ENCODE measurements at places on chromosomes 6 and 20.

- DNase-seq: no peak
These were observed 390.2 kb downstream of the UTRN start for GRCh38 chr6:144675231-144675861.

- no peak for DNase-seq
These were observed at the start of gene SLC17A2 for GRCh38 chr6:25930532-25931410. Gene SLC17A2, minus strand, starts transcription at chr6:25930691. Its CDS starts 4,895 bp downstream, at chr6:25925796.

GRCh38 chr20:41047279-41047974 lies 18.8 kb downstream of the TOP1 start:
- no peak for DNase-seq

- no peak for DNase-seq
These were observed 243.5 kb upstream of the PREP start for GRCh38 chr6:105646391-105646867.

DNA sequence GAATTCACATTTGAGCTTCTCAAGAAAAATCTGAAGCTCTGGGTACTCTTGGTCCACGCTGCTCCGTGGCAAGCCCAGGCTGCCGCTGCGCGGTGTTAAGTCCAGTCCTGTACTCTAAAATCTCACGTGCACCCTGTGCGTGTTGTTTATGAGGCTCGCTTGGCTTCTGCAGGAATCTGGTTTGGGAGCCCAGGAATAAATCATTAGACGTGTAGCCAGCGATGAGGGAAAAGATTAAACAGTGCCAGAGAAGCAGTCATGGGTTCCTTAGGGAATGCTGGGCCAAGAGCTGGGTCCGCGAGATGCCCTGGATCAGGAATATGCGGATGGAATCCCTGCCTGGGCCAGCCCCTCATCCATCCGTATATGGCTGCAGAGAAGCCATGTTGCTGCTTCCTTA lies 87.3 kb downstream of the KCNB1 start:
- DNase-seq: no peak

- no peak for DNase-seq
These were observed 55.7 kb upstream of the PRND start for GRCh38 chr20:4666001-4666479.

DNA sequence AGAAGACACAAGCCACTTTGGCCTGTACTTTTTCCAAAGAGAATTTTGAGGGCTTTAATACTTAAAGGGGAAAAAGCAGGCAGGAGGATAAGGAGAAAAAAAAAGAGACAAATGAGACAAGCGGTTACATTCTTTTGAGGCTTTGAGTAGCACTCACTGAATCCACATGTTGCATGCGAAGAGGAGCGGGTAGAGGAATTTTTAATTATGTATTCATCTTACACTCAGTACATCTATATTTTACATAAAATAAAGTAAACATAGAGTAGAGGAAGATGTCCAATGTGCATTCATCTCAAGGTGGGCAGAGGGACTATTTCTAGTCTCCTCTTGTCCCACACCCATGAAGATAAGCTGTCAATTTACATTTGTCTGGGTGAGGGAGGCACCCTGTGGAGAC lies 266.9 kb downstream of the CD109 start:
- no peak for DNase-seq

DNA sequence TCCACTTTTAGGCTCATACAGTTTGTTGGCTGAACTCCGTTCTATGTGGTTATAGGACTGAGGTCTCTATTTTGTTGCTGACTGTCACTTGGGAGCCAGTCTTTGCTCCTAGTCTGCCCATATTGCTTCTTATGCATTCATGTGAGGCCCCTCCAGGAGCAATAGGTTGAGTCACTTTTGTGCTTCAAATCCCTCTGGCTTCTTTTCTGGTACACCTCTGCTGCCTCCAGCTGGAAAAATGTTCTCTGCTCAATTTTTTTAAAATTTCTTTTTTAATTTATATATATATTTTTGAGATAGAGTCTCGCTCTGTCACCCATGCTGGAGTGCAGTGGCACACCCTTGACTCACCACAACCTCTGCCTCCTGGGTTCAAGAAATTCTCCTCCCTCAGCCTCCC lies 42.7 kb upstream of the NOX3 start:
- no peak for DNase-seq

GRCh38 chr6:136014454-136015437 lies 163.2 kb downstream of the PDE7B start:
- no peak for DNase-seq

- no peak for DNase-seq
These were observed 87.8 kb downstream of the BCAS1 start for GRCh38 chr20:53982624-53983023.

GRCh38 chr6:25659633-25660368 lies 7.8 kb downstream of the SCGN start:
- DNase-seq: no peak

- DNase-seq: no peak
These were observed 401.2 kb upstream of the RNF217 start for GRCh38 chr6:124560873-124561567.

GRCh38 chr20:18058661-18059467 lies 1.1 kb upstream of the OVOL2 start:
- DNase-seq: no peak

DNA sequence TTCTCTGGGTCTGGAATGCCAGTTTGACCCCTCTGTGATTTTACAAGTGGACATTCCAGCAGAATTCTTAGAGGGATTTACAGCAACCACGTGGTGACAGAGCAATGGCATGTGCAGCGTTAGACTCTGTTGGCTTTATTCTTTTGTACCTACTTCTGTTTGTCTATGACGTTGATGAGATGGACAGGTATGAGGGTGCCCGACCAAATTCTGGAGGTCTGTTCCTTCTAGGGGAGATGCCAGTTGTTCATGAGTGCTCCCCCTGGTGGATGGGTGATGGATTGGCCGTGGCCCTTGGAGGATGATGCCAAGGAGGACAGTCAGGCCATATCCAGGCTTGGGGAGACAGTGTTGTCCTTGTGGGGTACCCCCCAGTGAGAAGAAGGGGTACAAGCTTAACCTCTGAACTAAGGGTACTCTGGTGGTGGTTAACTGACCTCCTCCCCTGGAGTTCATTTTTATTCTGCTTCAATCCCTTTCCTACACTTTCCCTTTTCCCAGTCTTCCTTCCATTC lies 198.6 kb downstream of the DTNBP1 start:
- peak; percentile 14 for DNase-seq

- no peak for DNase-seq
These were observed 225.6 kb downstream of the ANKRD60 start for GRCh38 chr20:58002901-58003300.

GRCh38 chr6:126235363-126235762 lies 104.6 kb upstream of the CENPW start:
- no peak for DNase-seq

GRCh38 chr6:7859591-7859990 lies 51.0 kb downstream of the TXNDC5 start:
- DNase-seq: no peak

- DNase-seq: no peak
These were observed at the start of gene TREML1 for GRCh38 chr6:41153992-41154625. Gene TREML1, minus strand, starts transcription at chr6:41154347. Its CDS starts 59 bp downstream, at chr6:41154288.

DNA sequence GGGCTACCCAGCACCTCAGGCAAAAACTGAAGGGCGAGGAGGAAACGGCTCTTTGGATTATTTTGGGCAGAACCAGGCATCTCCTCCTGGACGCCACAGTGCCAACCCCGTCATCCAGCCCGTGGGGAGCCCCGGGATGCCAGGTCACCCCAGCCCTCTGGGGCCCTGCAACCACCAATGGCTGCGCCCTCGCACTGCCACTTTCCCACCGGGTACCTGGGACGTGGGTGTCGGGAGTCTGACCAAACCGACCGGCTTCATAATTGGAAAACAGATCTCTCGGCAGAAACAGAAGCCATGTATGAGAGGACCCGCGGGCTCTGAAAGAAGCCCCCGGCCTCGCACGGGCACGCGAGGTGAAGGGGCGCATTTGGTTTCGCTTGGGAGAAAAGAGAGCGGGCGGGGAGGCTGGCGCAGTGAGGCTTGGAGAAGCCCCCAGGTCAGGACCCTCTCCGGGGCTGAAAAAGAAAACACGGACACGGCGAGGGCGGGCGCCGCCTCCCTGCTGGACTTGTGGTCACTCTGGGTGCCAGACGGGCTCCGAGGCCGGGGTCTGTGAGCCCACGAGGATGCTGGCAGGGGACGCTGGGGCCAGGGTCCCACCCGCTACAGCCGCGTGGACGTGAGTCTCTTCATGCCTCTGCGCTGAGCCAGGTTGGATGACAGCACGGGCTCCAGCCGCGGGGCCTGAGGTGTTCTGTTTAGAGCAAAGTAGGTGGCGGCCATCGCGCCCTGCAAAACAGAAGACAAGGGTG lies 29.6 kb upstream of the MPC1 start:
- DNase-seq: no peak

- peak; percentile 88 for DNase-seq
These were observed at the start of gene ELMO2 for GRCh38 chr20:46406200-46406985. Gene ELMO2, minus strand, starts transcription at chr20:46406615. Its CDS starts 12,133 bp downstream, at chr20:46394482.

GRCh38 chr20:2637246-2637645 lies 15.2 kb upstream of the NOP56 start:
- no peak for DNase-seq

- DNase-seq: no peak
These were observed 53.9 kb upstream of the SIM1 start for GRCh38 chr6:100518588-100518987.

- no peak for DNase-seq
These were observed 42.8 kb downstream of the INSM1 start for GRCh38 chr20:20410678-20411077.

GRCh38 chr20:59784365-59784764 lies 149.1 kb downstream of the SYCP2 start:
- DNase-seq: no peak

DNA sequence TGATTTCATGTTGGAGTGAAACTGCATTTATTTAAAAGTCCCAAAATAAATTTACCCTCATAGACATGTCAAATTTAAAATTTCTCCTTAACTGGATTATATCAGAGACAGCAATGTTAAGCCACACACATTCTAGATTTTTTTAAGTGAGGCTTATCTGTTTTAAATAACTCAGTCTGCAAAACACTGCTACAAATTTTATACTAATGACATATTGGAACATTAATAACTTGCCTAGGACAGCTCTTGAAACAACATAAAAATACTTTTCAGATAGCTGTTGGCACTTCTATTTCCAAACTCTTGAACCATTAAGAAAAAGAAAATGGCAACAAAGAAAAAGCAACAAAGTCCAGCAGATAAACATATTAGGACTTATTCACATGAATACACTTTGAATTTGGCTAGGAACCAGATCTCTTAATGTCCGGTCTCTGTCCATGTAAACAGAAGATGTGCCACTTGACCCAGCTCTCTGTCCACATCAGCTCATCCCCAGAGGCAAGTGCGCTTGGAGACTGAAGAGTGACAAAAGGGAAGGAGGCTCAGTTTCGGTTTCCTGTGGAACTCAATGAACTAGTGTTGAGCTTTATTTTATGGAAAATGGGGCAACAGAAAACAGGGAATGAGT lies 219.3 kb upstream of the THBS2 start:
- DNase-seq: no peak

DNA sequence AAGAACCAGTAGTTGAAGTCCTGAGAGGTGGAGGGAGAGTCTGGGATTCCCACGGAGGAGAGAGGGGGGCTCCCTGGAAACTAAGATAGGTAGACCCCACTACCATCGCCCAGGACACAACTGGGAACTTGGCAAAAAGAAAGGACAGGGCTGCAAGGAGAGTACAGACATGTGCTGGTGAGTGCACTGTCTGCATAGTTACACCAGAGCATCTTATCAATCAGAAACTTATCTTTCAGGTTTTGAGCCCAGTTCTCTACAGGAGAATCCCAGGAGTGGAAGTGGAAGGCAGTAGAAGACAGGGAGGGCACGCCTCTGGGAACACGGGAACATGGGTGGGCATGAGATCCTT lies 12.2 kb downstream of the NFKBIL1 start:
- no peak for DNase-seq

DNA sequence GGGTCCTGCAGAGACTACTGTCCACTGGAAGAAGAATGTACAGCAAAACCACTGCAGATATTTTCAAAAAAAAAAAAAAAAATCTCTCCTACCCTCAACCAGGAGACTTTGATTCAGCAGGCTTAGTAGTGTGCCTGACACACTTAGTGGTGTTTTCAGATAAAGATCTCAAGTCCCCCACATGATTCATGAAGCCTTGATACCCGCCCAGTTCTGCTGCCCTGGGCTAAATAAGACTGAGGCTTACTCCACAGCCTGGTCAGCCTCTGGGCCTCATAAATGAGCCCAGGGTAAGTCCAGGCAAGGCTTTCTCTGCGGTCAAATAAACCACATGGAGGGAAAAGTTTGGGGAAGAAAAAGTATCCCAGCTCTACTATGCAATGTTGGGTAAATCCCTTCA lies 222.1 kb upstream of the ARID1B start:
- no peak for DNase-seq

- DNase-seq: no peak
These were observed 324.4 kb upstream of the NT5E start for GRCh38 chr6:85125526-85125925.

- DNase-seq: no peak
These were observed 4.1 kb upstream of the ZKSCAN8 start for GRCh38 chr6:28137505-28137981.

- no peak for DNase-seq
These were observed 9.4 kb downstream of the SNX9 start for GRCh38 chr6:157832250-157832967.

- DNase-seq: no peak
These were observed 1.3 kb downstream of the SLC39A7 start for GRCh38 chr6:33201935-33202334.

GRCh38 chr6:149384464-149384863 lies 15.6 kb upstream of the SUMO4 start:
- no peak for DNase-seq

DNA sequence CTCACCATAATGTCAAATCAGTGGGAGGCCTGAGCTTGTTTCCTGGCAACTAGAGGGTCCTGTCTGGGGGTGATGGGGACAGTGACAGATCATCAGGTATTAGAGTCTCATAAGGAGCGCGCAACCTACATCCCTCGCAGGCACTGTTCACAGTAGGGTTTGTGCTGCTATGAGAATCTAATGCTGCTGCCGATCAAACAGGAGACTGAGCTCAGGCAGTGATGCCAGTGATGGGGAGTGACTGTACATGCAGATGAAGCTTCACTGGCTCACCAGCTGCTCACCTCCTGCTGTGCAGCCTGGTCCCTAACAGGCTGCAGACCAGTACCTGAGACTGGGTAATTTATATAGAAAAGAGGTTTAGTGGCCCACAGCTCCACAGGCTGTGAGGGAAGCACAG lies 147.3 kb downstream of the TTLL2 start:
- no peak for DNase-seq

Measured in stimulated activated CD8-positive, alpha-beta memory T cell treated with anti-CD3 and anti-CD28 coated beads, Interleukin-7, amount 100 ng/mL, for 1 hour (primary cell).